ENCODE measurements at places on chromosomes 7 and 10. TPM values are rescaled to one million over a fixed set of nuclear protein-coding genes. Genes with fewer than 3 reads are reported as not detected.

Gene C10orf143
- 0.93 TPM for total RNA-seq

Gene KCP
- total RNA-seq = not detected

Gene CXCL12
- 1,285 TPM for total RNA-seq

Gene RET
- not detected for total RNA-seq

Gene BMI1
- total RNA-seq = 50.0 TPM

Gene DMBT1
- 0.06 TPM for total RNA-seq

Gene TDRD1
- total RNA-seq = 1.9 TPM

Gene WASL
- total RNA-seq = 9.5 TPM

Gene NEURL1
- under 0.01 TPM for total RNA-seq

Gene HOXA3
- 1.6 TPM for total RNA-seq

Gene CYP3A7
- not detected for total RNA-seq

Gene KNDC1
- 0.12 TPM for total RNA-seq

Gene CPXM2
- 99.2 TPM for total RNA-seq

Gene IL6
- 6.7 TPM for total RNA-seq

Gene SFMBT2
- 1.2 TPM for total RNA-seq

Gene CAMK2B
- total RNA-seq = 1.3 TPM

Gene OR2A5
- not detected for total RNA-seq

Gene MRPL43
- 48.4 TPM for total RNA-seq

Gene VSTM4
- 5.2 TPM for total RNA-seq

Gene GDF10
- total RNA-seq = under 0.01 TPM

Gene CYP2C19
- not detected for total RNA-seq

Gene SLC26A5
- total RNA-seq = not detected

Gene PIK3AP1
- total RNA-seq = under 0.01 TPM

Gene GSDME
- total RNA-seq = 23.6 TPM

Gene C10orf90
- total RNA-seq = 0.13 TPM

Gene CCDC136
- total RNA-seq = 5.8 TPM

Gene LUC7L2
- total RNA-seq = 39.5 TPM

Gene LIPJ
- under 0.01 TPM for total RNA-seq

Gene INA
- total RNA-seq = 0.44 TPM

Gene PRLHR
- not detected for total RNA-seq

Gene COL28A1
- 0.13 TPM for total RNA-seq

Gene COL13A1
- 14.8 TPM for total RNA-seq
